ENCODE measurements at places on chromosomes 13 and 19.

DNA sequence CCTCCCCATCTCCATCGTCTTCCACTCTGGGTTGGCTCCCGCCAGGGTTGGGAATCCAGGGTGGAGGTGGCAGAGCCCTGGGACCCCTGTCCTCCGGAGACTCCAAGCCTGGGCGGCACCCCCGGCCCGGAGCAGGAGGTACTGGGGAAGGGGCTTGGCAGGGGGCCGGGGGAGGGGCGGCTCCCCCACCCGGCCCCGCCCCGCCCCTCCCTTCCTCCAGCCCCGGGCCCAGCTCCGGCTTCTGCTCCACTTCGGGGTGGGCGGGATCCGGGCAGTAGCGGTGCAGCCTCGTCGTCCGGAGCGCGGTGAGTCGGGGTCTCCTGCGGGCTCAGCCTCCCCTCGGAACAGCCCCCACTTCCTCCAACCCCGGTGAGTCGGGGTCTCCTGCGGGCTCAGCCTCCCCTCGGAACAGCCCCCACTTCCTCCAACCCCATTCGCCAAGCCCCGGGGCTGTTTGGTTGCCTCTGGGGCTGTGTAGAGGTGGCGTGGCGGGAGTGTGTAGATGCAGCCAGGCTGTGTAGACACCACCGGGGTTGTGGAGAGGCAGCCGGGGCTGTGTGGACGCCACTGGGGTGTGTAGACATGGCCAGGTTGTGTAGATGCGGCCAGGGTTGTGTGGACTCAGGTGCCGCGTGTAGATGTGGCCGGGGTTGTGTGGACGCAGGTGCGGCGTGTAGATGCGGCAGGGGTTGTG is at the start of gene TMPRSS9:
Gene TMPRSS9, plus strand, starts transcription at position 274 of the 694 bp plus-strand sequence. CDS start 29,521 bp downstream, outside the sequence.
- DNase-seq = no peak

DNA sequence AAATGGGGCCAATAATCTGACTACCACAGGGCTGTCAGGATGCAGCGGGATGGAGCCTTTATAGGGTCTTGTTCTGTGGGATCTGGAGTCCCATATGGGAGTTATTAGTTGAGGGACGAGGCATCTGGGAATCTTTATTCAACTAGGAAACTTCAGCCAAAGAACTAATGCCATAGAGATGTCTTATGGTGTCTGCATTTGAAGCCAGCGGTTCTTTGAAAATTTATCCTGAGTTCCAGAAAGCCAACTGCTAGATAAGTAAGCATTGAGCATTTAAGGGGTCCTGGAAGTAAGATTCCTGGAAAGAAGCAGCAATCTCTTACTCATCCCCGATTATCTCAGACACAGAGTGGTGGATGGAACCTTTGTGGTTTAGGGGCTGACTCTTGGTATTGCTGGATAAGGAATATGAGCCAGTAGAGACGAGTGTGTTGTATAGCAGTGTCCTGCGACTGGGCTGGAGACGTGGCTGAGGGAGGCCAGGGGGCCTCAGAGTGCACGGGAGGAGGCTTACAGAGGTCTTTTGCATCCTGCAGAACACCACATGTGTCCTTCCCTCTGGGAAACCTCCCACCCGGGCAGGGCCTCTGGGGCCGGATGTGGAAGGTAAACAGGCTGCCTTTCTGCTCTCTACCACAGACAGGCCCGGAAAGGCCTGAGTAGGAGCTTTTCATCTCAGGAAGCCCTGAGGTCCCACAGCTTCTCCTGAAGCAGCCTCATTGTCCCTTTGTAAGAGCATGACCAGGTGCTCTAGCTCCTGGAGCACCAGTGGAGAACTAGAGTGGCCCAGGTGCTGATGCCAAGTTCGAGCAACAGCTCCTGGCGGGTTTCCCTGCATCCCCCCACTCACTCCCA is 28.8 kb downstream of the ACTN4 start:
- DNase-seq = no peak

DNA sequence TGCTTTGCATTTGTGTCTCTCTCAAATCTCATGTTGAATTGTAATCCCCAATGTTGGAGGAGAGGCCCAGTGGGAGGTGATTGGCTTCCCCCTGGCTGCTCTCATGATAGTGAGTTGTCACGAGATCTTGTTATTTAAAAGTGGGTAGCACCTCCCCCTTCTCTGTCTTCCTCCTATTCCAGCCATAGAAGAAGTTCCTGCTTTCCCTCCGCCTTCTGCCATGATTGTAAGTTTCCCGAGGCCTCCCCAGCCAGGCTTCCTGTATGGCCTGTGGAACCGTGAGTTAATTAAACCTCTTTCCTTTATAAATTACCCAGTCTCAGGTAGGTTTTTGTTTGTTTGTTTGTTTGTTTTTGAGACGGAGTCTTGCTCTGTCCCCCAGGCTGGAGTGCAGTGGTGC is 3.8 kb downstream of the LILRA4 start:
- no peak for DNase-seq

GRCh38 chr19:17107546-17108452 is 32.2 kb downstream of the MYO9B start:
- peak; percentile 35 for DNase-seq

- DNase-seq = peak; percentile 42
Observed at GRCh38 chr19:58409010-58409790, 751 bp downstream of the ZNF584 start.

GRCh38 chr19:15788594-15789270 is 1.3 kb downstream of the OR10H5 start:
- no peak for DNase-seq

DNA sequence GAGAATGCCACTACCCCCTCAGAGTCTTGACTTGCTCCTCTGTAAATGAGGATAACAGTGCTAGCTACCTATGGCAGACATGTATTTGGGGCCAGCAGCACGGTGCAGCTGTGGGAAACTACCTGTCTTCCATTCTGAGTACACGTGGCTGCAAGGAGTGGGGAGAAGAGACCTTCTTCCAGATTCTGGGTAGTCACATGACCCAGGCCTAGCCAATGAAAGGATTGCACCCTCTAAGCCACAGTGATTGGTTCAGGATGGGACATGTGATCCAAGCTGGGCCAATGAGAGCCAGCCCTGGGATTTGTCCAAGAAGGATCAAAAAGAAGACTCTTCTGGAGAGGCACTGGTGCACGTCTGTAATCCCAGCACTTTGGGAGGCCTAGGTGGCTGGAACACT is 5.5 kb downstream of the ZNRF4 start:
- DNase-seq = no peak

GRCh38 chr13:102035969-102036368 is 365.9 kb downstream of the FGF14 start:
- DNase-seq = no peak

- DNase-seq = no peak
Observed at GRCh38 chr19:16420781-16421386, 50.9 kb downstream of the EPS15L1 start.

- no peak for DNase-seq
Observed at GRCh38 chr13:107102676-107103075, 534.7 kb upstream of the ARGLU1 start.

DNA sequence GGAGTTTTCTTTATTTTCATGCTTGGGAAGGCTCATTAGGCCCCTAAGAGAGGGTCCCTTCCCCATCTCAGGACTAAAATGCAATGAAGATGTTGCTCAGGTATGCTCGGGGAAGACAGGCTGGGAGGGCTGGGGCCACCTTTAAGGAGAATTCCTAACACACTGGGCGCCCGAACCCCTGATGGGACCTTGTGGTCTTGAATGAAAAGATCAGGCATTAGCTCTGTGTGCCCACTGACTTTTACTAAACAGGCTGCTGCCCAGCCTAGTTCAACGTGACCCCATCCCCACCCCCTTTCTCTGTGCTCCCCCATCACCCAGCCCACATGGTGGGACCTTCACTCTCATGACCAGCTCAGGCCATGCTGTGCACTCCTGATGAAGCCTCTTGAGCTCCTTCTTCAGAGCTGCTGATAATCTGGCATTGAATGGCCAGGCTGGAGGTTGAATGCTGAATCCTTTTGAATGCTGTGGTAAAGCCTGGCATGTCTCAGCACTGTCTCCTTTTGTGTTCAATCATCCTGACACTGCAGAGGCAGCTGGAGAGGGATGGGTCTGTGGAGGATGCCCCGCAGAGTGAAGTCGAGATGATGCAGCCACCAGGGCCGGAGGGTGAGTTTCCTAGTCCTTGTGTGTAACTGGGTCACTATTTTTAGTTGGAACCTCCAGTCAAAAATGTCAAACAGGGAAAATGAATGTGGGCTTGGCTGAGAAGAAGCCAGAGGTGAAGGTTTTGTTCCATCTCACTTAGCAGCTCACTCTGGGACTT is 209.1 kb downstream of the UQCRFS1 start:
- DNase-seq = no peak

DNA sequence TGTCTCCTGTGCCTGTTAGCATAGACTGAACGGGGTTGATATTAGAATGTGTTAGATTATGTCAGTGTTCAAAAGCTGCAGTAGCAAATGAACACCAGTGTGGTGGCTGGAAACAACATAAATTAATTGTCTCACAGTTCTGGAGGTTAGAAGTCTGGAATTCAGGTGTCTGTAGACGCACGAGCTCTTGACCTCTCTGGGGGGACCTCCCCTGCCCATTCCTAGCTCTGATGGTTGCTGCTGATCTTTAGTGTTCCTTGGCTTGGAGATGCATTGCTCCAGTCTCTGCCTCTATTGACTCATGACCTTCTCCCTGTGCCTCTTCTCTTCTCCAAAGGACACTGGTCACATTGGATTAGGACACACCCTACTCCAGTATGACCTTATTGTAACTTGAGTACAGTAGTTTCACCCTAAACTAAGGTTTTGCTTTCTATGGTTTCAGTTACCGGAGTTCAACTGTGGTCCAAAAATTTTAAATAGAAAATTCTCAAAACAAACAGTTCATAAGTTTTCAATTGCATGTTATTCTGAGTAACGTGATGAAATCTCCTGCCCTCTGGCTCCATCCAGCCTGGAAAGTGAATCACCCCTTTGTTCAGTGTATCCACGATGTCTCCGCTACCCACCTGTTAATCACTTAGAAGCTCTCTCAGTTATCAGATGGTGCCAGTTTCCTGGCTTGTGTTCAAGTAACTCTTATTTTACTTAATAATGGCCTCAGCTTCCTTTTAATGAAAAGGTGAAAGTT is 273.2 kb downstream of the MYO16 start:
- no peak for DNase-seq

DNA sequence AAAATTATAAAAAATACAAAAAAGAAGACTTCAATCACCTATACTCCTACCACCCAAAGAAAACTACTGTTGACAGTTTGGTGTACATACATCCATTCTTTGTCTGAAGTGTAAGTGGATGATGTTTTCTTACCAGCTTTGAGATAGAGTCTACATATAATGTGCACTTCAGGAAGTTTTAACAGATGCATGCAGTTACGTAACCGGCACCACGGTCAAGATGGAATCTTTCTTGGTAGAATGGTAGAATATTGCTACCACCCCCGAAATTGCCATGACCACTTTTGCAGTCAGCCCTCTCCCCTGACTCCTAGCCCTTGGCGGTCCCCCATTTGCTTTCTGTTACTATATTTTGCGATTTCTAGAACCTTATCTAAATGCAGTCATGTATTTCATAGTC is 1.4 kb downstream of the CUL4A start:
- DNase-seq = no peak

DNA sequence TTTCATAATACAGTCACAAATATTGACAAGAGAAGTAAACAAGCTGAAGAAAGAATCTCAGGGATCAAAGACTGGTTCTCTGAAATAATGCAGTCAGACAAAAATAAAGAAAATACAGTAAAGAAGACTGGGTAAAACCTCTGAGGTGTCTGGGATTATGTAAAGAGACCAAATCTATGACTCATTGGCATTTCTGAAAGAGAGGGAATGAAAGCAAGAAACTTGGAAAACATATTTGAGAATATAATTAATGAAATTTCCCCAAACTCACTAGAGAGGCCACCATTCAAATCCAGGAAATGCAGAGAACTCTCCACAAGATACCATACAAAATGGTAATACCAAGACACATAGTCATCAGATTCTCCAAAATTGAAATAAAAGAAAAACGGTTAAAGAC is 53.0 kb upstream of the GPC6 start:
- DNase-seq = no peak

- no peak for DNase-seq
Observed at GRCh38 chr13:19672990-19673389, 39.5 kb downstream of the MPHOSPH8 start.

GRCh38 chr13:112767506-112768471 is 78.0 kb downstream of the ATP11A start:
- DNase-seq = peak; percentile 54

DNA sequence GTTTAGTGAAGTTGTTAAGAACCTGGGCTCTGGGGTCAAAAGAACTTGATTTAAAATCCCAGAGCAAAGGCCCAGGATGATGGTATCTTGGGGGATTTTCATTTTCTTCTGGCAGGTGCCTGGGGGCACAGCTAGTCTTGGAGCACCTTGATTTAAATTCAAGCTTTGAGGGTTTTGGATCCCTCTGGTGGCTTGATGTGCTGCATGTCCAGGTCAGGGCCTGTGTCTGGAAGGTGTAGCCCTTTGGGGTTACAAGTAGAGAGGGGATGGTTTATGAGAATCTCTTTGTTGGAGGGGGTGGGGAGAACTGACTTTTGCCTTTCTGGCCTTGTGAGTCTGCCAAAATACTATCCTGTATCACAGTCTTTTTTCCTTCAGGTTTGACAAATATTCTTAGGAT is 55.8 kb downstream of the AKAP11 start:
- DNase-seq = no peak

DNA sequence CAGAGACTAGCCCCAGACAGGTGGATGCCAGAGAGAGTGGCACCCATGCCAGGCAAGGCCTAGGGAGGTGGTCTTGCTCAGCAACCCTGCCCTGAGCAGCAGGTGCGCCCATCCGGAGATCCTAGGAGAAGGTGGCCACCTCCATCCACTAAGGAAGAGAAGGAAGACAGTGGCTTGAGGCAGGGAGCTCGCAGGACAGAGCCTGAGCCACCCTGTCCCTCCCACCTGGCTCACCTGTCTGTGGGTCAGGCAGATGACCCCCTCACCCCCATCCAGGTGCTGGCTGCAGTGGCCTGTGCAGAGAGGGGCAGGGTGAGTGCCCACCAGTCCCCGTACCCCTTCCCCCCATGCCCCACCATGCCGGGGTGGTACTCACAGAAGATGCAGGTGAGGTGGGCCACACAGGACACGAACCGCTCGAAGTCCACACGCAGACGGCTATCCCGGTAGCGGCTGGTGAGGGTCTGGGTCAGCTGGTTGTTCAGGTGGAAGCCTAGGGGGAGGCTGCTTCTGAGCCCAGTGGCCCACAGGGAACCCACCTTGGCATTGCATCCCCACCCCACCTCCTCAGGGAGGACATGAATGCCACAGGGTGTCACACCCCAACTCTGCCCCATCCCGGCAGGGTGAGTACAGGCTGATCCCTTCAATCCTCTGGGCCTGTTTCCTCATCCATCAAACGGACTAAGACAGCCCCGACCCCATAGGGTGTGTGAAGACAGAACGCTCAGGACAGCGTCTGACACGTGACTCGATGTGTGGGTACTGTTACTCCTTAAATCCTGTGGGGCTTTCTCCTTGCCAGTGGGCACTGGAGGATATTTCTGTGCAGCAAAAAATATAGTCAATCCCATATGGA is 13.3 kb downstream of the CAPN12 start:
- DNase-seq = no peak

DNA sequence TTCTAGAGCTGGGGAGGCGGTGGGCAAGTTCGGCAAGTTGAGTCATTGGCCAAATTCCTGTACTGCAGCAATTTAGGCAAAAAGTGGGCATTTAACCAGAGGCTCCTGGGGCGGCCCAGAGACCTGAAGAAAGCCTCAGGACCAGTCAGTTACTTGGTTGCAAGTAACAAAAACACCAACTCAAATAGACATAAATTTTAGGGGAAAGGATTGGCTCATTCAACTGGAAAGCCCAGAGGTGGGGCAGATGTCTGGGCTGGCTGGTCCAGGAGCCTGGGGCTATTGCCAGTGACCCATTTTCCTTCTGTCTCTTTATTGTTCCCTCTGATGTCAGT is 97.1 kb downstream of the SIPA1L3 start:
- no peak for DNase-seq

- no peak for DNase-seq
Observed at GRCh38 chr13:30968846-30969245, 36.4 kb downstream of the TEX26 start.
